ENCODE measurements at places on chromosomes 1 and 21.

DNA sequence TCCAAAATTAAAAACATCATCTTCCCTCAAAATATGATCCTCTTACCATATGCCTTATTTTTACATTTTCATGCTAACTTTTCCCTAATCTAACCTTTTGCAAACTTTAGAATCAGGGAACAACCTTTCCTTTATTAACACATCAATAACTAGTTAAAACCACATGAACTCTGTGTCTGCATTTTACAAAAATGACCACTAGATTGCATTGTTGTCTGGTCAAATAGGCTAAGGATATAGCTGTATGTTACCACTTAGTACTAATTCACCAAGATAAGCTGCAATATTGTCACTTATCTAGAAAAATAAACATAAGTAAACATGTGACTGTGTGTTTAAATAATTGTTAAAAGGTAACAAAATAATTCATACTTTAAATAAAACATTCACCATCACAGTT lies 82.3 kb downstream of the DENND1B start:
- H3K4me3 ChIP-seq: no peak overlapping the region
- no peaks in the 10 kb centered on the region for H3K27me3 ChIP-seq
- peaks cover 2% of the 10 kb centered on the region for H3K4me1 ChIP-seq
- peaks cover 20% of the 10 kb centered on the region for H3K36me3 ChIP-seq
- no peak for DNase-seq
- no peak overlapping the region for H3K27ac ChIP-seq

DNA sequence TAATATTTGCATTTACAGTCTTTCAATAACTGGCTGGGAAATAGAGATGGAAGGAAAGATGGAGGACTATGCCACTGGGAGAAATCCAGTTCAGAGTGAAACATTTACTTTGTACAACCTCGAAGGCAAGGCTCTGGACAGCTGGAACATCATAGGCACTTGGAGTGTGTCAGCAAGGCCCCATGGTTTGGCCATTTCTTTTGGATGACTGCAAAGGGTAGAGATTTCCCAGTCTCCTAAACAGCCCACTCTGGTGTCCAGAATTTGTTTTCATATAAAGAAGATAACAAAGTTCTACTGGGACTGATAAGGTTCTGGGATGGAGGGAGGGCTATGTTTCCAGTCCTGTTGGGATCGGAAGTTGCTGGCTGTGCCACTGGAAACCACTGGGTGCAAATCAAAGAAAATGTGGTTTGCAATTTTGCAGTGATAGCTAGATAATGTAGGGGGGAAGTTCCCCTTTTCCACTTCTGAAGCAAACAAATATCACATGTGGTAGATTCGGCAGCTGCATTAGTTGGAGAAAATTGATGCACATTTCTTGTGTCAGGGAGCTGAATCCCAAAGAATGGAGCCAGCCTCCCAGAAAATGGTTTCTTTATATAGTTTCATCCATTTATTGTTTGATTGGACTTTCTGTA lies 16.2 kb downstream of the KCND3 start:
- no peaks in the 10 kb centered on the region for H3K36me3 ChIP-seq
- H3K4me3 ChIP-seq: no peak overlapping the region
- DNase-seq: no peak
- peaks cover 63% of the 10 kb centered on the region for H3K27me3 ChIP-seq

GRCh38 chr1:69657971-69658370 lies 90.2 kb downstream of the LRRC7 start:
- no peak overlapping the region for H3K27ac ChIP-seq
- no peak overlapping the region for H3K4me3 ChIP-seq
- H3K36me3 ChIP-seq: no peaks in the 10 kb centered on the region
- peaks cover 2% of the 10 kb centered on the region for H3K4me1 ChIP-seq

DNA sequence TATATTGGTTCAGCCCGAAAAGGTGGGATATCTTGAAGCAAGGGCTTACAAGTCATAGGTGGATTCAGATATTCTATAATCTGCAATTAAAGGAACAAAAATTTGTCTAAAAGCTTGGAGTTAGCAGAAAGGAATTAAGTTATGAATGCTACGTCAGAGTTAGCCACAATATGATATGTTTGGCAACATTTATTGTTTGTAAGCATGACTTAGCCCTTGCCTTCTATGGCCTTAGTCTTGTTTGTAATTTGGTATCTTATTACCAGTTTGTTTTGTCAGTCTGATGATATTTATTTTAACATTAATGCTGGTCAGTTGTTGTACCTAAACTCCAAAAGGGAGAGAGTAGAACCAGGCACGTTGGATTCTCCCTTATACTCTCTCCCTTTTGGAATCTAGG lies 43.1 kb upstream of the SUCO start:
- H3K4me3 ChIP-seq: no peak overlapping the region
- H3K27ac ChIP-seq: no peak overlapping the region
- peaks cover 30% of the 10 kb centered on the region for H3K27me3 ChIP-seq

DNA sequence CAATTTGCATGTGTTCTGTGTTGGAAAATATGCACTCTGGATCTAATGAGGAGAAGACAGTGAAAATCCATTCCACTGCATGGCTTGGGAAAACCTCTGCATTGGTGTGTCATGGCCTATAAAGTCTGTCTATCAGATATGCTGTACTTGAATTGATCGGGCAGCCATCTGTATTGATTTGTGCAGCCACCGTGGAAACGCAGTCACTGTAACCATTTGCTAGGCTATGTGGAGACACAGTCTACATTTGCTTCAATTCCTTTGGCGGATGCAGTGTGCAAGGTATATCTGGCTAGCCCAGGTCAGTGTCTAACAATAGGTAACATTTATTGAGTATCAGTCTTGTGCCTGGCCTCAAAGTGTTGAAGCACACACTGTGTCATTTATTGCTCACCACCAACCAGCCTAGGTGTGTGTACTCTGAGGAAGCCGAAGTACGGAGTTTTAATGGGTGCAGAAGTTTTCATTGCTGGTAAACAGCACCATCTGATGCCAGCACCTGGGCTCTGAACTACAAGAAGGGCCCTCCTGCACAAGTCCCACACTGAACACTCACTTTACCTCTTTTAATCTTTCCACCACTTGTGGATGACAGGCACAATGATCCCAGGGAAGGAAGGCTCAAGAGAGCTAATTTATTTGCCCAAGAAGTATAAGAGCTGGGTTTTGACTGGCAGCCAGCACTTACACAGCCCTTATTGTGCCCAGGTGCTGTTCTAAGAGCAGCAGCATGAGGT lies 83.4 kb downstream of the DAB1 start:
- H3K4me3 ChIP-seq: no peak overlapping the region
- H3K27ac ChIP-seq: no peak overlapping the region
- no peaks in the 10 kb centered on the region for H3K4me1 ChIP-seq
- no peaks in the 10 kb centered on the region for H3K36me3 ChIP-seq
- DNase-seq: no peak
- H3K27me3 ChIP-seq: peaks cover 4% of the 10 kb centered on the region

GRCh38 chr1:204756811-204757210 lies 71.3 kb upstream of the LRRN2 start:
- no peak overlapping the region for H3K4me3 ChIP-seq
- DNase-seq: no peak
- no peak overlapping the region for H3K27ac ChIP-seq
- peaks cover 33% of the 10 kb centered on the region for H3K27me3 ChIP-seq

DNA sequence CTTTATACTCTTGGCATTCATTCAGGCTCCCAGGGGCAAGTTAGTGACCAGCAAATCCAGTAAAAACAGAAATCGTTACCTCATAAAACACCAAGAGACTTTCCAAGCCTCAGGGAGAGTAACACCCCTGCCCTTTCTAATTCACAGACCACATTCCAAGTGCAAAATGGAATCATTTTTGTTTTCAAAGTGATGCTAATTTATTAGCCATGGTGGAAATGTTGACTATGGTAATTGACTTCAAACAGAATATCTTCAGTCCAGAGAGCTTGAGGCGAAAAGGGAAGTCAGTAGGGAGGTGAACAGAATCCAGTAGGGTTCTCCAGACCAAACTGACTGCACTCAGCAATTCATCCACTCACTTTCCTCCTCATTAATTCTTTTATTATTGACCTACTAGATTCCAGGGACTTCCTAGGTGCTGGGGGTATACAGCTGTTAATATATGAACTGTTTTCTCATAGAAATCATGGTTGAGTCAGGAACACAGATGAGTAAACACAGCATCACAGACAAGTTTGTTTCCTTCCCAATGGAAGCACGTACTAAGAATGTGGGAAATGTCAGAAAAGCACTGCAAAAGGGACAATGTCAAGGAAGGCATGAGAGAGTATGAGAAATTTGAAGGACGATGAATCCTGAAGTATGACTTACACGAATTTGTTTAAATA lies 388.5 kb upstream of the C1orf87 start:
- no peaks in the 10 kb centered on the region for H3K27me3 ChIP-seq
- no peaks in the 10 kb centered on the region for H3K4me1 ChIP-seq

DNA sequence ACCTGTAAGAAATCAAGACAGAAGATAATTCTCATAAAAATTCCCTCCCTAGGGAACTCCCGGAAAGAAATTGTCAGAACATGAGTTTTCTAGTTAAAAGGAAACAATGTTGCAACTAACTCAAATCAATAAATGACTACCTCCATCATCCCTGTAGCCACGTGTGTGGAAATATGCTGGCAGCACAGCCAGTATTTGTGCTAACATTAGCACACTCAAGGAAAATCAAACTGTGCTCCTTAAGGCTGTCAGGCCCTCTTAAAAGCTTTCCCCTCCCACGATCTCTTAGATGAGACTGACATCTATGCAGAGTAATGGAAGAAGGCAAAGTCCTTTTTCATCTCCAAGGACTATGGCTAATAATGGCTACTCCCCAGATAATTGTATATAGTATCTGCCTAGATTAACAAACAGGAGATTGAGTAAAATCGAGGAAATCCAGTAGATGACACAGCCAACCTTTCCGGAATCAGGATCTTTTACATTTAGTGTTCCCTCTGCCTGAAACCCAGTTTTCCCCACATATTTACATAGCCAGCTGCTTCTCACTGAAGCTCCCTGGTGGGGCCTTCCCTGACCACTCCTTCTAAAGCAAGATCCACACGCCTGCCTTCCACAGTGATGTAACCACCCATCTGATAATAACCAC lies 50.9 kb upstream of the NR5A2 start:
- no peaks in the 10 kb centered on the region for H3K36me3 ChIP-seq
- peaks cover 19% of the 10 kb centered on the region for H3K27me3 ChIP-seq
- no peak for DNase-seq

- no peak for DNase-seq
- H3K27ac ChIP-seq: no peak overlapping the region
- no peaks in the 10 kb centered on the region for H3K27me3 ChIP-seq
- no peaks in the 10 kb centered on the region for H3K4me1 ChIP-seq
These were observed 142.3 kb upstream of the CHRM3 start for GRCh38 chr1:239244084-239244483.

GRCh38 chr1:9371391-9371935 lies 78.8 kb downstream of the SPSB1 start:
- peaks cover 16% of the 10 kb centered on the region for H3K27me3 ChIP-seq
- DNase-seq: no peak
- no peak overlapping the region for H3K4me3 ChIP-seq
- H3K27ac ChIP-seq: no peak overlapping the region

GRCh38 chr1:171158551-171158950 lies 26.5 kb upstream of the FMO2 start:
- no peak for DNase-seq
- H3K4me3 ChIP-seq: no peak overlapping the region
- no peaks in the 10 kb centered on the region for H3K4me1 ChIP-seq
- H3K27me3 ChIP-seq: no peaks in the 10 kb centered on the region

DNA sequence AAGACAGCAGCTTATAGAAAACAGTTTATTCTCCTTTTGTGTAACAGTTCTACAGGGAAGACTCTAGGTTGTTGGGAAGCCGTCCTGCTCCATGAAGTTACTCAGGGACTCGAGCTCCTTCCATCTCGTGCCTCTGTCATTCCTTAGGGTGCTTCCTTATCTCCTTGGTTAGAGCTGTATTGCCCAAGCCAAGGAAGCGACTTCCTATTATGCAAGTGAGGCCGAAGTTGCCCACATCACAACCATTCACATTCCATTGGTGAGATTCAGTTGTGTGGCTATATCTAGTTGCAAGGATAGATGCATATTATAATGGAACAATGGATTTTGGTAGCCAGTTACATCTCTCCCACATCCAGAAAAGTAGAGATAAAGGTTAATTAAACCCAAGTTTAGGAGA lies 9.0 kb downstream of the GSTM5 start:
- no peak for DNase-seq
- H3K27ac ChIP-seq: no peak overlapping the region
- no peaks in the 10 kb centered on the region for H3K36me3 ChIP-seq

DNA sequence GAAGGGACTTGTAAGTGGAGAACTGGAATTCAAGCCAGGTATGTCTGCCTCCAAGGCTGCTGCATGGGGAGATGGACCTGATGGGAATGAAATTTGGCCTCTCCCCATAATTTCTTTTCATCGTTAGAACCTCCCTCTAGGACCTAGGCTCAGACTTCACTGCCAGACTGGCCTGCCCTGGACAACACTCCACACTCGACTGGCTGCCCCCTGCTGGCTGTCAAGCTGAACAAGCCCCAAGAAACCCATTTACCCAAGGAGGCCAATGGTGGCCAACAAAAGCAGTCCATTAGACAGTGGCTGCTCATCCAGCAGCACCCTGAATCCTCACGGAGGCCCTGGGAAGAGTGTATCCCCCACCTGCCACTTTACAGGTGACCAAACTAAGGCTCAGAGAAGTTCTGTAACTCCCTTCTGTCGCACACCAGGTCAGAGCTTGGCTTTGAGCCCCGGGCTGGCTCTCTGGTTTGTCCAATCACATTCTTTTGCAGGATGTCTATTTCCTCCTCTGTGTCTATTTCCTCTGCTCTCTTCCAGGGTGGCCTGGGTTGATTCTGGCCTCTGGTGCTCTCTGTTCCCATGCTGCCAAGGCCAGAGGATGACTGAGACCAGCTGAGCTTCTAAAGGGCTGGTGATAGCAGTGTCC lies 3.8 kb downstream of the RNF186 start:
- H3K27me3 ChIP-seq: peaks cover 34% of the 10 kb centered on the region
- no peak overlapping the region for H3K4me3 ChIP-seq
- H3K36me3 ChIP-seq: no peaks in the 10 kb centered on the region
- H3K4me1 ChIP-seq: no peaks in the 10 kb centered on the region
